ENCODE measurements at places on chromosomes 16 and 17.
A peak's percentile ranks its signal among the peaks of the same experiment; 100 is the strongest.

DNA sequence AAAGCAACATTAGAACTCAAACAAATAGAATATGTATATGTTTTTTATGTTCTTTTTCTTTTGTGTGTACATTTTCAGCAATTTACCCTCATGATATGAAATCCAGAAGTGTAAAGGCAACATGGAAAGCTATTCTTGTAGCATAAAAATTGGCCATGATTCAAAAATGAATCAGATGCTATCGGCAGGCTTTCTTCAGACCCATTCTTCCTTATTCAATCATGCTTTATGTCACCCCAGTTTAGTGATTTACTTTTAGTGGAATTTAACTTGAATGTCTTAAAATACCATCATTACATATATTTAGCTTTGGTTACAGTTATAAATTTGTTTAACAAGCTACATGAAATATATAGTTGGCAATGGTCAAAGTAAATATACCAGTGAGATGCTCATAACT is 21.4 kb upstream of the SMIM36 start:
- H3K4me3 ChIP-seq, result no peak overlapping the region
- DNase-seq, result no peak
- H3K4me1 ChIP-seq, result peaks cover 7% of the 10 kb centered on the region
- H3K27me3 ChIP-seq, result no peaks in the 10 kb centered on the region

DNA sequence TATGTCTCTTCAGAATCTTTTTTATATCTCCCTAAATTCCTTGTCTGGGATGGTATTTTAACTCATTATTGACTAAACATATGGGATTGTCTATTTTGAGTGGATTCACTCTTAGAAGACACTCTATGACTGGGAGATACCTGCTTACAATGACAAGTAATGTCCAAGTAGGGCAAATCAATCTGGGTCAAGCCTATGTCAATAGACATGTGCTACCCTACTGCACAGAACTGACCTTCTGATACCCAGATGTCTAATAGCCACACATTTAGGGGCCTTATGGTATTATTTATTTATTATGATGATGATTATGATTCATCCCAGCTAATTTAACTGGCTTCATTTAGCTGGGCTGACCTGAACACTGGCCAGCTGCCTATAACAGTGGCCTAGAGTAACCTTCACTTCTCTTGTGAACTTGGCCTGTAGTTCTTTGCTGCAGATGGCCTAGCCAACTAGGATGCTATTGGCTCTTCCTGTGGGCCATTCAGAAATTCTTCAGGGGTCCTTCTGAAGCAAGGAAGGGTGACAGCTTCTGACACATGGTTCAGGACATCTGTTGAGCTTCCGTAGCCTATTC is 138.0 kb downstream of the ANKFN1 start:
- no peak for DNase-seq
- H3K27ac ChIP-seq, result peak overlapping the region; percentile 47
- H3K27me3 ChIP-seq, result no peaks in the 10 kb centered on the region
- no peaks in the 10 kb centered on the region for H3K36me3 ChIP-seq
- no peak overlapping the region for H3K4me3 ChIP-seq
- peaks cover 46% of the 10 kb centered on the region for H3K4me1 ChIP-seq

DNA sequence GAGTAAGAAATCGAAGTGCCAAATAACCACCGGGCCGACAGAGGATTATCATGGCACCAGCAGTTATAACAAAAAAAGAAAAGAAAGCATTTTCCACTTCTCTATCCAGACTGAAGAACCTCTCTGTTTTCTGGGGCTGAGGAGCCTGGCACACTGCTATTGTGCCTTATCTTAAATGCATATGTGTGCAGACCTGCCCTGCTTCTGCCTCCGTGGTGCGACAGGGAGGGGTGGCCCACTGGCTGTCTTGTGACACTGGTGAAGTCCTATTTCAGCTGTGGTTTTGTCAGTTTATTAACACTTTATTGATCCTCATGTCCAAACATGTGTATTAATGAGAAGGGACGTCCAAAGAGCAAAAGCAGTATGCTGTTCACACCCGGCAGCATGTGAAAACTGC is 55.4 kb downstream of the CDK5R1 start:
- no peak for DNase-seq
- H3K4me3 ChIP-seq, result no peak overlapping the region
- peaks cover 3% of the 10 kb centered on the region for H3K4me1 ChIP-seq
- H3K36me3 ChIP-seq, result no peaks in the 10 kb centered on the region

DNA sequence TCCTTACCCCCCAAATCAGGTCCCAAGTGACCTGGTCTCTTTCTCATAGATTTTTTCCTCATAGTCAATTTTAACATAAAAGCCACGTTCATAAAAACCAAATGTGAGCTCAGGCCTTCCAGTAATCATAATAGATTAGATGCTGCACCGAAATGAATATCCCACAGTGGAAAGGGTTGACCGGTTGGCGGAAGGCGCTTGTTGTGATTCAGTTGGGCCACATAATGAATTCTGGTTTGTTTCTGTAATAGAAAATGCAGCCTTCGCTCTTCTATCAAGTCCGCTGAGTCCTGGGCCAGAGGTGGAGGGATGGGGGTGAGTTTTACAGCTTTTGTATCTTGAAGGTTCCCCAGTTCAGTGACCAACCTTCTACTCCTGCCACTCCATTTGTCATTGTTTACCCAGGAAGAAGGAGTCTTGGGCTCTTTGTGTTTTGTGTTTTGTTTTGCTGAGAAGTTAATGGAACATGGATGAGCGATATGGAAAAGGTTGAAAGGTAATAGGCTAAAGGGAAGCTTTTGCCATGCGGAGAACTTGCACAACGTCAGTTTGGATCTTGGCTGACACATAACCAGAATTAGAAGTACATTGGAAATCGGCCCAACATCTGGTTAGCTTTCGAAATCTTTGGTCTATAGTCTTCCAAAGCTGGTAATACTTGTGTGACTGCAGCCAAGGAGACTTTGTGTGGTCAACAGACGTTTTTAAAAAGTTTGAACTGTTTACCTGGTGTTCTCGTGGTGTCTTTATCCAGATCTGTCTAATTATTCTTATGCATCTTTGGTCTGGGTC is 89.5 kb downstream of the CLEC16A start:
- DNase-seq, result no peak
- H3K27ac ChIP-seq, result no peak overlapping the region
- no peaks in the 10 kb centered on the region for H3K27me3 ChIP-seq
- peaks cover 11% of the 10 kb centered on the region for H3K4me1 ChIP-seq
- H3K36me3 ChIP-seq, result peaks cover 20% of the 10 kb centered on the region
- H3K4me3 ChIP-seq, result no peak overlapping the region

- DNase-seq, result no peak
- H3K36me3 ChIP-seq, result peaks cover 15% of the 10 kb centered on the region
- 0 out of 2 replicates have a peak, but pooled peaks cover 9% of the 10 kb centered on the region for H3K4me1 ChIP-seq
Observed at GRCh38 chr17:39174920-39175694, 9.1 kb upstream of the ARL5C start.

- H3K36me3 ChIP-seq, result no peaks in the 10 kb centered on the region
- peaks cover 9% of the 10 kb centered on the region for H3K4me1 ChIP-seq
- DNase-seq, result no peak
- H3K27me3 ChIP-seq, result no peaks in the 10 kb centered on the region
- H3K27ac ChIP-seq, result no peak overlapping the region
- no peak overlapping the region for H3K4me3 ChIP-seq
Observed at GRCh38 chr17:61443475-61443882, 8.7 kb upstream of the TBX4 start.

Measured in SJSA1 (cell line).